NCI-H446 treated with DMSO at 0.1 percent for 48 hours (cell line): ENCODE measurements at places on chromosomes 1 and 21.

GRCh38 chr1:214400131-214400530, 119.2 kb downstream of the SMYD2 start:
- no peak for DNase-seq

- DNase-seq = no peak
Measured at GRCh38 chr1:92461364-92462097, 25.2 kb downstream of the GFI1 start.

DNA sequence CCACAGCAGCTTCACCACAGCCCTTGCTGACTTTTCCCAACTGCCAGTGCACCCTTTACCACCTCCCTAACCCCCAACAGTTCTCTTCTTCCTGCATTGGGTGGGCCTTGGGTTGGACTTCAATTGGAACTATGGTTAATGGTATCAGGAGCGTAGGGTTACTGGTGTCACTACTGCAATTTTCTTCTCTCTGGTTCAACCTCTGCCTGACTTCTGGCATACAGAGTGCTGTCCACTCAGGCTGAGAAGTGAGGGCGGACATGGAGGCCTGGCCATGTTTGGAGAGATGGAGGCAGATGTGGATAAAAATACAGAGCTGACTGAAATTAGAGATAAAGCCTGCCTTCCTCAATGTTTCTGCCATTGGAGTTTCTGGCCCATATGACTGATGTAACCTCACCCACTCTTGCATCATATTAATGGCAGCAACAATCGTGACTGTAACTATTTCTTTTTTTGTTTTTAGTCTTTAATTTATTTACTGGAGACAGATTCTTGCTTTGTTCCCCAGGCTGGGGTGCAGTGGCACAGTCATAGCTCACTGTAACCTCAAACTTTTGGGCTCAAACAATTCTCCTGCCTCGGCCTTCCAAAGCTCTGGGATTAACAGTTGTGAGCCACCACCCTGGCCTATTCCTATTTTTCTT, 87.8 kb downstream of the NAV1 start:
- no peak for DNase-seq

- DNase-seq = no peak
Measured at GRCh38 chr1:192983349-192983980, 75.7 kb downstream of the UCHL5 start.

- DNase-seq = no peak
Measured at GRCh38 chr1:27154469-27154990, 395 bp downstream of the SLC9A1 start.

- DNase-seq = no peak
Measured at GRCh38 chr1:26838474-26839338, 12.2 kb downstream of the ZDHHC18 start.

- DNase-seq = no peak
Measured at GRCh38 chr1:203656796-203657747, 30.4 kb downstream of the ATP2B4 start.
